ENCODE measurements at places on chromosomes 6 and 20. TPM values are rescaled to one million over a fixed set of nuclear protein-coding genes. Genes with fewer than 3 reads are reported as not detected.

- no peak for ATAC-seq
Observed at GRCh38 chr6:43831191-43831590, 61.2 kb downstream of the VEGFA start.

DNA sequence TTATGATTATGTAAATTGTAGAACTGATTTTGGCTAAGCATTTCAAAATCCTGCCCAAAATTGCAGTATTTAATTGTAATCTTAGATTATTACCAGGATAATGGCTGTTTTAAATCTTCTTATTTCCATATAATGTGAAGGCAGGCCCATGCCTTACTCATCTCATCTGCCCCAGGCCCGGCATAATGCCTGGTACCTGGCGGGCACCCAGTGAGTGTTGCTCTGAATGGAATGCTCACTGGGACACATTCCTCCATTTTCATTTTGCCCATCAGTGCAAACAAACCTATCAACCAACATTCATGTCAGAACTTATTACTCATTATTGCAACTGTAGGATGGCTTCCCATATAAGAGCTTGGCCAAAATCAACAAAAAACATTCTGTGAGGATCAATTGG, 22.8 kb downstream of the SAMD5 start:
- ATAC-seq = no peak

- no peak for ATAC-seq
Observed at GRCh38 chr20:36717657-36718056, 28.2 kb downstream of the NDRG3 start.

GRCh38 chr20:12291386-12291785, 373.7 kb downstream of the BTBD3 start:
- no peak for ATAC-seq

- no peak for ATAC-seq
Observed at GRCh38 chr6:43914272-43915147, 144.5 kb downstream of the VEGFA start.

- ATAC-seq = no peak
Observed at GRCh38 chr20:50041246-50041873, 58.6 kb downstream of the SNAI1 start.

- ATAC-seq = no peak
Observed at GRCh38 chr20:36262440-36262839, 26.2 kb downstream of the AAR2 start.

- ATAC-seq = no peak
Observed at GRCh38 chr6:106981926-106982325, 7.4 kb upstream of the CD24 start.

GRCh38 chr6:166106076-166106686, 61.5 kb downstream of the TBXT start:
- ATAC-seq = peak; percentile 72

- no peak for ATAC-seq
Observed at GRCh38 chr6:44659726-44660125, 272.2 kb downstream of the CDC5L start.

- no peak for ATAC-seq
Observed at GRCh38 chr6:153729189-153729588, 309.9 kb upstream of the OPRM1 start.

- ATAC-seq = no peak
Observed at GRCh38 chr6:63415286-63415685, 95.5 kb upstream of the LGSN start.

FAM83C gene
- 39.1 TPM for total RNA-seq

RCAN2 gene
- total RNA-seq = 1.00 TPM

PLCB4 gene
- 1.1 TPM for total RNA-seq

LRRC1 gene
- 21.9 TPM for total RNA-seq

ACSS1 gene
- total RNA-seq = 6.7 TPM

Measured in esophagus mucosa (tissue), 1 donor.